ENCODE measurements at places on chromosomes 4 and X. TPM values are rescaled to one million over a fixed set of nuclear protein-coding genes. Genes with fewer than 3 reads are reported as not detected.

The SYP gene
- total RNA-seq = 0.48 TPM

The CCDC110 gene
- 2.3 TPM for total RNA-seq

The RNF150 gene
- total RNA-seq = 4.9 TPM

The MAGEA10 gene
- total RNA-seq = 0.86 TPM

The CDK16 gene
- total RNA-seq = 110 TPM

The CC2D2A gene
- total RNA-seq = 16.1 TPM

The GRID2 gene
- not detected for total RNA-seq

- no peak for DNase-seq
Measured at GRCh38 chrX:107724653-107725052, 50.9 kb downstream of the TSC22D3 start.

DNA sequence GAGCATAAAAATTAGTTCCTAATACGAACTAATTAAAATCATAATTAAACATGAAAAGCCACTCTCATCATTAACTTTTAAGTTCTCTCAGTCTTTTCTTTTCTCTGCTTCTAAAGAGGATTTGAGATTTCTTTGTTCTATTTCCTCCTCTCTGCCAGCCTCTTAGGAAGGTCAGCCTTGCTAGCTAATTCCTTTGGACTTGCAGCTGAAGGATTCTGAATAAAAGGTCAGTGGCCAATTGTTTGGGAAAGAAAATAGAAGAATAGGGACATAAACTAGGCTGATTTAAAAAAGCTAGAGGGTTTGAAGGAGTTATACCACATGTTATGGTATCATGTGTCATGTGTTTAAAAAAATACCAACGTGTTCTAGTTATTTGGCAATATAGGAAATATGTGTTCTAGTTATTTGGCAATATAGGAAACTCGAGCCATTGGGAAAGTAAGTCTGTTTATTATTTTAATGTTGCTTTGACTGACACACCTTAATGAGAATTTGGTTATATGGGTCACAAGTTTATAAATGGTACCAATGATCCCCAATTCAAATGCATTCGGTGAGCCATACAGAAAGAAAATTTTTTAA, 1668.7 kb upstream of the PCDH7 start:
- no peak for DNase-seq

DNA sequence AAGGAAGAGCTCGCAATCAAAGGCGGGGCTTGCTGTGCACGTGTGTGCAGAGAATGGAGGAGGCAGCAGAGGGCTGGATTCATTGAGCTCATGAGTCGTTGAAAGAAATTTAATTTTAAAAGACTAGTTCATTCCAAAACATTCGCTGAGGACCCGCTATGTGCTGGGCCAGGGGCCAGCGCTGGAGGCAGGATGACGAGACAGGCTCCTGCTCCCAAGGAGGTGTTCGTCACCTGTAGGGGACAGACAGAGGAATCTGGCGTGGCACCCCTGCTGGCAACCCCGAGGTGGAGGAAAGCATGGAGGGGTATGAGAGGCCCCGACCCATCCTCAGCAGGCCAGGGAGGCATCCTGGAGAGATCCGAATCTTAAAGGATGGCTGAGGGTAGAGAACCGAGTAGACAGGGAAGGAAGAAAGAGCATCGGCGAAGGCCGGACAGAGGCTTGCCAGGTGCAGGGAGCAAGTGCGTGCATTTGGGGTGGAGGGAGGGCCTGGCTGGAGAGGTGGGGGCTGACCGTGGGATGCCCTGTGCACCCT, 96.4 kb downstream of the CPZ start:
- no peak for DNase-seq

DNA sequence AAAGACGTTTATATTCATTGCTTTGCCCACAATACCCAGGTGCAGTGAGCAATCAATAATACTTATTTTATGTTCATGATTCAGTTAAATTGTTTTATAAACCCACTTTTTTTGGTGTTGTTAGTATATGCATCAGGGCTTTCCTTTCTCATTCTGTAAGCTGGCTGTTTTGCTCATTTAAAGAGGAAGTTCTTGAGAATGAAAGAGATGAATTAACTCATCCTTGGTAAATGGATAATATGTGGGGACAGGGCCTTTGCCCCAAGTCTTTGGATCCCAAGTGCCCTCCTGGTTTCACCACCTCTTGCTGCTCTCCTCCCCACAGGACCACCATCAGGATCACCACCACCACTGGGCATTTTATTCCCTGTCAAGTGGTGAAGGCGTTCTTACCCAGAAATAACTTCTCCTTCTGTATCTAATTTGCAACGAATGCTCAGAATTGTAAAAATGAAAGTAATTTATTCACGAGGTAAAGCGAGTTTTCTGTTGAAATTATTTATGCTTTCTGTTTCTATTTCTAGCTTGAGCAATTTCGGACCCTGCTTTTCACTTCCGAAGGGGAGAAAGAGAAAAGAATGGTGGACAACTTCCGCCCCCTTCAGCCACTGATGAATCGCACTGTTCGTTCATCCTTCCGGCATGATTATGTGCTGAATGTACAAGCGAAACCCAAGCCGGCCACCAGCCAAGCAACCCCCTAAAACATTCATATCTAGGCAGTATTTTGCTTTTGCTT, 8.2 kb upstream of the ZRSR2 start:
- no peak for DNase-seq

GRCh38 chrX:16444353-16444752, 205.6 kb upstream of the S100G start:
- DNase-seq = peak; percentile 24

DNA sequence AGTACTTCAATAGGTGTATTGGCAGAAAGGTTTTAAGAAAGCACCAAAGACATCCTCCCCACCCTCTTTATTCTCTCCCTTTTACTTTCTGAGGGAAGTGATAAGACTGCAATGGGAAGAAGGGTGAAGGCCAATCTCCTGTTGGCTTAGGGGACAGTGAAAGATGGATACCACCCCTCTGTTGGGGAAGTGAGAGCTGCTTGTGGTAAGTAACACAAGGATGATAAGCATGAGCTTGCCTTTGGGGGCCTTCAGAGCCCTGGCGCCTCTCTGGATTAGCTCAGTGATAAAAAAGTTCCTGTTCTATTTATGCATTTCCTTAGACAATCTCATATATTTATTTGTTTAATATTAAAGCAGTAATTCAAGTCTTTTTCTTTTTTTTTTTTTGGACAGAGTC, 5.2 kb upstream of the KLF8 start:
- no peak for DNase-seq

GRCh38 chr4:81257021-81257420, 42.0 kb upstream of the PRKG2 start:
- DNase-seq = no peak

GRCh38 chr4:153679486-153679885, 4.6 kb upstream of the TLR2 start:
- no peak for DNase-seq

DNA sequence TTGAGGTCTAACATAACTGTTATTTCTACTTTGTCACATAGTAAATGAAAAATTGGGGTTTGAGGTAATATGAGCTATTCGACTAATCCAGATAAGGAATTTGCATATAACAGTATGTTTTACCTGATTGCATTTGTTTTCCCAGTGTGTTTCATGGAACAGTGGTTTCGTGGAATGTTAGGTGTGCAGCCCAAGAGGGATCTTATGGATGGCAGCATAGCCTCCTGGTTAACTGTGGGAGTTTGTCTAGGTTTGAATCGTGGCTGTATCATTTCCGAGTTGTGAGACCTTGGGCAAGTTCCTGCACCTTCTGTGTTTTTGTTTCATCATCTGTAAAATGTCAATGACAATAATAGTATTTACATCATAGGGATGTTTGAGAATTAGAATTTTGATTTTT, 7.9 kb downstream of the BMPR1B start:
- DNase-seq = no peak

GRCh38 chrX:104564921-104565703, 887 bp upstream of the IL1RAPL2 start:
- DNase-seq = no peak

DNA sequence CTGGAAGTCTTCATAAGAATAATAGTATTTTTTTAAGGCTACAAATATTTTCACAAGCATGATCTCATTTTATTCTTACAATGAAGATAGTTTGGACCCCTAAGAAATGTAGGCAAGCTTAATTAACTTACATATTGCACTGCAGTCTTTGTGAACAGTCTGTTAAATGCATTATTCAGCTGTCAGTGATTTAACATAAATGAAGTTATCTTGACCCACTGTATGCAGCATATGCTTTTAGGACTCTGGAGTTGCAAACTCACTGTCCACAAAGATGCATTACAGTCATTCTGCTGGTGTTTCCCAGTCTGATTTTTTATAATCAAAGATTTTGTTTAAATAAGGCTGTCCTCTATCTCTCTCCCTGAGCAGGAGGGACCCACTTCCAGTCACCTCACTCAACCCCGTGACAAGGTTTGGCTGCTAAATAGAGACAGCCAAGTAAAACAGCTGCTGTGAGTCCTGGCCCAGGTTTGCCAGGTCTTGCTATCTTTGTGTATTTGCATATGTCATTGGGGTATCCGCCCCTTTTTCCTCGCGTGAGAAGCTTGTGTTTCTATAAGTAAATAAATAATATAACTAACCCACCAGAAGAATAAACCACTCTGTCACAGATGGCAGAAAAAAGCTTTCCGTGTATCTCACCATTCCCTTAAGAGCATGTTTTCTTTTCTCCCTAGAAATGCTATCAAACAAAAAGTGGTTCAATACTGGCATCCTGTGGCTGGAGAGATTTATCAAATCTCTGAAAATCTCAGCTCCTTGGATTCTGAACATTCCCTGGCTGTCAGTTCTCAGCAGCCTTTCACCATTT, 67.0 kb downstream of the SLC7A11 start:
- DNase-seq = no peak

DNA sequence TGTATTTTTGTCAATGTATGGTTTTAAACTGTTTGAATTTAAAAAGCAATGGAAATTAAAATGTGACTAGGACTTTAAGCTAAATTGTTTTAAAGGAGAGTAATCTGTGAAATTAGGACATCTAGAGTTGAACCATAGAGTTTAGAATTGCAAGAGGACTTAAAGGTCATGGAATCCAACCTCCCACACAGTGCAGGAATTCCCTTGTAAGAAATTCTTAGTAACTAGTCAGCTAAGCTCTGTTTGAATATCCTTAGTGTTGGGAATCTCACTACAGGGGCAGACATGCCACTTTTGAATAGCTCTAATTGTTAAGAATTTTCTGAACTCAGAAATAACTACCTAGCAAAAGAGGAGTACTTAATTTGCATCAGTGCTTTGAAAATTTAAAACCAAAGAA, 292.9 kb downstream of the IL1RAPL1 start:
- DNase-seq = no peak

GRCh38 chr4:112552668-112553067, 36.7 kb upstream of the NEUROG2 start:
- DNase-seq = peak; percentile 2

DNA sequence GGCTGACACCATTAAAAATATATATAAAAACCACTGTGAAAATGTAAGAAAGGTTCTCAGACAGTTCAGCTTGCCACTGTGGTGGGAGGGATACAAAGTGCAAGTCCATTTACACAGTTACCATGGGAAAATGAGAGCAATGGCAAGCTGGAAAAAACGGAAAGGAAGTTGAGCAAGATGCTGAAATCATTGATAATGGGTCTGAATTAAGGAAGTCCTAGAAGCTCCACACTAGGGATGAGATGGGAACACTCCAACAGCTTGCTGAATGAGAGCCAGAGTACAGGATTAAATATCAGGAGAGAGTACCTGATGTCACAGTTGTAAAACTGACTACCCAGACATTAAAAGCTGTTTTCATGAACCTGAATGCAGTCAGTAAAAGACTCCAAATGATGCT, 218.6 kb downstream of the PRDM5 start:
- no peak for DNase-seq

DNA sequence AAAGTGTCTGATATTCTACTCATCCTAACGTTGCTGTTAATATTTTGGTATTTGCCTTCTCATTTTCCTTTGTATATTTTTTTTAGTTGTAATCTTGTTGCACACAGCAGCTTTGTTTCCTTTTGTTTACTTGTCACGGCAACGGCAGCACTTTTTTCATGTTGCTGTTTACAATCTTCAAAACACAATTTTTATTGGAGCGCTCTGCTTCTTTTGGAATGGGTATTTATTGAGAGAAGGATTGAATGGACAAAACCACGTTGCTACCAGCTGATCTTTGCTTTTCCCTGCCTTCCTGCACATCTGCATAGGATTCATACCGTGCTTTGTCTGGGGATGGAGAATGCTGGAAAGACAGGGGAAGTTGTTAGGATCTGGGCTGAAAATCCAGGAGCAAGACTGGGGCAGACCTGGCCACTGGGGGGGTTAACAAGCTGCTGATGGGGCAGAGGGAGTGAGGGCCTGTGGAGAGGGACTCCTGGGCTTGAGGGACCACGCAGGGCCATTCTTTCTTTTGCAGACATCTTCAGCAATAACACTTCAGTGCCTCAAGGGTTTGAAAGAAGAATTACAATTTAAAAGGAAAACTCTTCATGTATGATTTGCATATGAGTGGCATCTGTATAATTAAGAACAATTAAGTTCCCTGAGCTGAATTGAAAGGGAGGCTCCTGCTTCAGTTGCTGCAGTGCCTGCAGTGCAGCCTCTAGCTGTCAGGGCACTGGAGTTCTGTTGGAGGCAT, 69.8 kb downstream of the TMEM131L start:
- no peak for DNase-seq

GRCh38 chr4:176433983-176434382, 114.2 kb downstream of the SPCS3 start:
- no peak for DNase-seq

GRCh38 chrX:22746081-22746480, 253.7 kb upstream of the DDX53 start:
- no peak for DNase-seq

DNA sequence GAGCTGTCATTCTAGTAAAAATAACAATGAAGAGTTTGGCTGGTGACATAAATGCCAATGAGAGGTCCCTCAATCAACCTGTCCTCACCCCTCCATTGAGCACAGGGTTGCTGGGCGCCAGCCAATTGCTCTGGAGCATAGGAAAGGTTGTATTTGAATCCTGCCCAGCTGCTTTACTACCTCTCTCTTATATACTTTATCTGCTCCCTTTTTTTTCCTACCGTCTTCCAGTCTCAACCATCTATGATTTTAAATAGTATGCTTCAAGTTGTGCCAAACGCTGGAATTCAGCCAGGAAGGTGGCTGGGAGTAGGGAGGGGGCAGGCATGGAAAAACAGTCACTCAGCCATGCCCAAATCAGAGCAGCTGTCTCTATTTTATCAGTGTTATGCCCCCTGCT, 153.8 kb downstream of the NR3C2 start:
- DNase-seq = no peak

DNA sequence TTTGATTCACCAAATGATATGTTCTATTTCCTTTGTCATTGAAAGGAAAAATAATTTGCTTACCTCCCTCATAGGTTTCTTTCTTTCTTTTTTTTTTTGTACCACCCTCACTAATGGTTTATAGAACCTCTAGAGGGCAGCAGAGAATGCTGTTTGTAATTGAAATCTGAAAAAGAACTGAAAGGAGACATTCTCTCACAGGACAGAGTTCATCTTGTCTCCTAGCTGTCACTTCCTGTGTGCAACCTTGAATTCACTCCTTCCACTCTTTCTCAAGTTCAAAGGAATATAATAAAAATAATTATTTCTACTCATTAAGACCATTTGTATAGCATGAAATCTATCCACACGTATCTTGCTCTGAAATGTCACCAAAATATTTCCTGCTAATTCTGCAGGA, 51.0 kb downstream of the GUCY1B1 start:
- peak; percentile 80 for DNase-seq

DNA sequence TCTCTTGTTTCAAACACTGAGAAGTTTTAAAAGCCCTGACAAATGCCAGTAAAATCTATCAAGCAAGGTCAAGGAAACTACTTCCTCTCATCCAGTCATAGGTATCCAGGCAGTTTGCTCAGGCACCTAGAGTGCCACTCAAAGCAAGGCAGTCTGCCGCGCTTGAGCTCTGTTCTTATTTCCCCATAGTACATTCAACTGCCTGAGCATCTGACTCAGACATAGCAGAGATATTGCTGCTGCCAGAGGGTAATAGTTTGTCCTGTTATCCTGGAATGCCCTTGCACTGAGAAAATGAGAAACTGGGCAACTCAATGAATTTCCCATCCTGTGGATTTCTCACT, 16.1 kb upstream of the ATP8A1 start:
- no peak for DNase-seq

Data from A172 (cell line).